Cardiac fibroblast (primary cell): ENCODE measurements at places on chromosomes 5 and 9.
A peak's percentile ranks its signal among the peaks of the same experiment; 100 is the strongest.

GRCh38 chr5:163612358-163613149 lies 107.1 kb downstream of the MAT2B start:
- DNase-seq = no peak

- DNase-seq = no peak
These were observed 1509.0 kb downstream of the MAT2B start for GRCh38 chr5:165014439-165014838.

- peak; percentile 93 for DNase-seq
These were observed 2.9 kb downstream of the DNAJB5 start for GRCh38 chr9:34992376-34992951.

GRCh38 chr9:111598733-111599091 lies 735 bp downstream of the PTGR1 start:
- peak; percentile 74 for DNase-seq

DNA sequence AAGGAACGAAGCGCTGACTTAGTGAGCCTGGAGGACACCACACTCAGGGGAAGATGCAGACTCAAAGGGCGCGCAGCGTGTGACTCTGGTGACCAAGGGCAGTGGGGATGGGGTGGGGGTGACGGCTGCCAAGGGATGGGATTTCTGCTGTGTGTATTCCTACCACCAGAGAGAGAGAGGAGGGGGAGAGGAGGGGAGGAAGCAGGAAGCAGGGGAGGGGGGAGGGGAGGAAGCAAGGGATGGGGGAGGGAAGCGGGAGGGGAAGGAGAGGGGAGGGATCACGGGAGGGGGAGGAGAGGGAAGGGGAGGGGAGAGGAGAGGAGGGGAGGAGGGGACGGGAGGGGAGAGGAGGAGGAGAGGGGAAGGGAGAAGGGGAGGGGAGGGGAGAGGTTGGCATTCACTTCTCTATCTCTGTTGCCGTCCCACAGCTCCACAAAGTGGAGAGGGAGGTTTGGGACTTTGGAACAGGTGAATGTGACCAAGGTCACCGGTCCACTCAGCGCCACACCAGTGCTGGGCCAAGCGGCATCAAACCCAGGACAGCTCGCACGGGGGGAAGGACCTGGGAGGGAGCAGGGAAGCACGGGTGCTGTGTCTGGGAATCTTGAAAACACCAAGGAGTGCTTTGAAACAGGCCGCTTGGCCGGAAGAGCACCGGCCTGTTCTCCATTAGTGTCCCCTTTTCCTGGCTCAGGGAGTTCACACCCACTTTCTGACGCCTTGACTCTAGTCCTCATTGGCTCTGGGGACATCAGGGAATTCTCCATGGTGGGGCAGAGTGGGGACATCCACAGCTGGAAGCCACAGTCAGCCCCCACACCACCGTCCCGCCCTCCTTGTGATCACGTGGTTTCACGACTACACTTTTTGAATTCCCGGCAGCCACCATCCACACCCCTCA lies 77.4 kb downstream of the VAV2 start:
- DNase-seq = no peak

GRCh38 chr5:71587766-71588532 lies 809 bp downstream of the MCCC2 start:
- DNase-seq = no peak

GRCh38 chr9:124254261-124254682 lies 3.5 kb upstream of the NEK6 start:
- no peak for DNase-seq

DNA sequence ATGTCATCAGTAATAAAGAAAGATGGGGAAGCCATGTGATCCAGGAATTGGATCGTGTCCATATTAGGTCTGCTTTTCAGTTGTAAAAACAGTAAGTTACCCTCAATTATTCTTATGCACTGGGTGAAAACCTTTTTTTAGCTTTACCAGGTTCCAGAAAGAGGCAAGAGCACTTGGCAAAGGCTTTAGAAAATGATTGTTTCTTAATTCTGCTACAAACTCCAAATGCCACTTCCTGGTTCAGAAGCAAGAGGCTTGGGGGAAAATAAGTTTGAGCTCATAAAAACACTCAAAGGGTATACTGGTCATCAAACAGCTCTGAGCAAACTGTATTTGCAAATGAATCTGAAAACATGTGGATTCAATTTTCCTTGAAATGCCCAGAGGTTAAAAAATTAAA lies 615.6 kb downstream of the EBF1 start:
- DNase-seq = no peak

- peak; percentile 67 for DNase-seq
These were observed 30.7 kb upstream of the MYOT start for GRCh38 chr5:137836997-137837396.

DNA sequence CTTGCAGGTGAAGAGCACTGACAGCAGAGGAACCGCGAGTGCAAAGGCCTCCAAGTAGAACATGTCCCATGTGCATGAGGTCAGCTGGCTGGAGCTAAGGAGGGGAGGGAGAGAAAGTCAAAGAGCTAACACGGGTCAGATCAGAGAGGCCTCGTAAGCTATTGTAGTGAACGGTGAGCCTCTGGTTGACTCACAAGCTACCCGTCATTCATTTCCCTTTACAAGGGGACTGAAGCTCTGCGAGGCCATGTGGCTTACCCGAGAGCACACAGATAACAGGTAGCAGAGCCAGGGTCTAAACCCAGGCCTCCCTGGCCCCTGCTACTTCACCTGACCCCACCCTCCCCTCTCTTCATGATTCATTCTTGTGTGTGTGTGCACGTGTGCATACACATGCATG lies 152.7 kb upstream of the ADRA1B start:
- DNase-seq = peak; percentile 48

GRCh38 chr9:123583646-123584045 lies 227.6 kb downstream of the CRB2 start:
- no peak for DNase-seq

DNA sequence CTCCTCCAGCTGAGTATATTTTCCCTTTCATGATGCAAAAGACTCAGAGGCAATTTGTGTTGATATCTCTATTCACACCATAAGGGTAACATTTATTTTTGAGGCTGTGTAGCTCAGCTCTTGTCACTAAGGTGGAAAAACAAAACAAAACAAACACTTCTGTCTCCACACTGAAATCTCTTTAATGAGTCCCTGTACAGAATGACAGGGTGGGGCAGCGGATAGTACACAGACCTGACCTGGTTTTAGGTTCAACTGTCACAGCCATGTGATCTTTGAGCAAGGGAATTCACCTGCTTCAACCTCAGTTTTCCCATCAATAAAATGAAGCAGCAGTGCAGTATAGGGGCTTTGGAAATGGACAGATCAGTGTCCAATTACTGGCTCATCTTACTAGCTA lies 29.3 kb downstream of the TLR4 start:
- DNase-seq = no peak

- DNase-seq = peak; percentile 24
These were observed 500 bp downstream of the URM1 start for GRCh38 chr9:128371630-128372117.

- DNase-seq = no peak
These were observed 173.5 kb downstream of the ZNF608 start for GRCh38 chr5:124572971-124573370.

- peak; percentile 11 for DNase-seq
These were observed 25.3 kb upstream of the PPP1R2B start for GRCh38 chr5:156824800-156825199.

DNA sequence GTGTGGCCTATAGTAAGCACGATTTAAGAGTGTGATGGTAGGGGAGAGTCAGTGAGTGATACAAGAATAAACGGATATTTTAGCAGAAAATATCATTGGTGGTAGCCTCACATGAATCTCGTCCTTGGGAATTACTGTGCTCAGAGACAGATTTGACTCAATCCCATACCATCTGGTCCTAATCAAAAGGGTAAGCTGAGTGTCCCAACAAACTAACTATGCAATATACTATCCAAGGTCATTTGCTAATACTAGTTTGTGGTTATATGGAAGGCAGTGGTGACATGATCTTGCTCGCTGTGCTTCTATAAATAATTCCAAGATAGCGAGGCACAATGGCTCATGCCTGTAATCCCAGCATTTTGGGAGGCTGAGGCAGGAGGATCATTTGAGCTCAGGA lies 103.2 kb downstream of the TRPM6 start:
- no peak for DNase-seq

GRCh38 chr9:127423476-127423933 lies 677 bp upstream of the ZNF79 start:
- no peak for DNase-seq

- peak; percentile 89 for DNase-seq
These were observed 6.3 kb downstream of the PDE6A start for GRCh38 chr5:149938279-149938678.

DNA sequence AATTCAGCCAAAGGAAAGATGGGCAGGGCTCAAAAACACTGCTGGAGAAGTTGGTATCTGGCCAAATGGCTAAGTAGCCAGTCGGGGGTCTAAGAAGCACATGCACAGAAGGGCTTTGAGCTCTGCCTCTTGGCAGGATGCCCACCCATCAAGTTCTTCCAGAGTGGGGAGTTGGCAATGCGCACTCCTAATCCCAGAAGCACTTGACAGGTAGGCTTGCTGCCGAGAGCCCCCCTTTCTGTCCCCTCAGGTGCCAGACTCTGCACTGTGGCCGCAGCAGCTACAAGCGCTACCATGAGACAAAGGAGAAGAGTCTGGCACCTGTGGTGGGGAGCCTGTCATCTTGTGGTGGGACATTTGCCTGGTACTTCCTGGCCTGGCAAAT lies 252.9 kb upstream of the SLC24A2 start:
- no peak for DNase-seq

DNA sequence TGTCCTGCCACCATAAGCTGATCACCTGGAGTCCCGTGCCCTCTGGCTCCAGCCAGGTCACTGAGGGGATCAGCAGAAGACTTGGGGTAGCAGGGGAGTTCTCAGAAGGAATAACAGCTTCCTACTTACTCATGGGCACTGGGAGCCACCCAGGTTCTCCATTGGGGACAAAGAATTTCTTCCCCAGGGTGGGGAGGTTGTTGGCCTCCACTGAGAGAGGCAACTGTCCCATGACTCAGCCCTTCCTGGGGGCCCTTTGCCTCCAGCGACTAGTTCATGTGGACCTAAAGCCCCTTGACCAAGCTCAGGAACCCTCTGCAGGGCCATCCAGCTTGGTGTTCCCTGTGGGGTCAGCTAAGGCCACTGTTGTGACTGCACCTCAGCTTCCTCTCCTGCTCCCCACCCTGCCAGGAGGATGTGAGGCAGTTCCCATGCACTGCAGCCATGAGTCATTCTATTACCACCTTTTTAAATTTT lies 175.0 kb downstream of the AUH start:
- DNase-seq = no peak

GRCh38 chr9:29640507-29640906 lies 2067.2 kb upstream of the C9orf72 start:
- DNase-seq = no peak

- DNase-seq = peak; percentile 51
These were observed 45.2 kb upstream of the ANKRD55 start for GRCh38 chr5:56278335-56278753.

DNA sequence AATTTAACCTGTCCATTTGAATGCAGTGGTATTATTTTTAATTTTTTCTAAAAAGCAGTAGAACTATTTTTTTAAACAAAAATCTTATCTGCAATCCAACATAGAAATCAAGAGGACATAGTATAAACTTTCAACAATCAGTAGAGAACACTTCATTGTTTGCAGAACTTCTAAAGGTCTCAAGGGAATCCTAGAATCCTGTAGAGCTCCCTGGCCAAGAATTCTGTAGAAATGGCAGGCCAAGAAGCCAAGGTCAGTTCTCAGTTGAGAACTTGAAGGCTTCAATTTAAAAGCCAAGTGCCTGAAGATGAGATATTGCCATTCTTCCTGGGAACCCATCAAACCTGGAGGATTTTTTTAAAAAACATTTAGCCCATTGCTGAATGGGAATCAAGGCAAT lies 199.2 kb upstream of the KLF4 start:
- peak; percentile 33 for DNase-seq

GRCh38 chr9:134634176-134634575 lies 7.4 kb upstream of the COL5A1 start:
- DNase-seq = no peak

- no peak for DNase-seq
These were observed 5.6 kb downstream of the DAB2IP start for GRCh38 chr9:121656941-121657470.

GRCh38 chr5:128857076-128857677 lies 108.1 kb upstream of the SLC27A6 start:
- no peak for DNase-seq

DNA sequence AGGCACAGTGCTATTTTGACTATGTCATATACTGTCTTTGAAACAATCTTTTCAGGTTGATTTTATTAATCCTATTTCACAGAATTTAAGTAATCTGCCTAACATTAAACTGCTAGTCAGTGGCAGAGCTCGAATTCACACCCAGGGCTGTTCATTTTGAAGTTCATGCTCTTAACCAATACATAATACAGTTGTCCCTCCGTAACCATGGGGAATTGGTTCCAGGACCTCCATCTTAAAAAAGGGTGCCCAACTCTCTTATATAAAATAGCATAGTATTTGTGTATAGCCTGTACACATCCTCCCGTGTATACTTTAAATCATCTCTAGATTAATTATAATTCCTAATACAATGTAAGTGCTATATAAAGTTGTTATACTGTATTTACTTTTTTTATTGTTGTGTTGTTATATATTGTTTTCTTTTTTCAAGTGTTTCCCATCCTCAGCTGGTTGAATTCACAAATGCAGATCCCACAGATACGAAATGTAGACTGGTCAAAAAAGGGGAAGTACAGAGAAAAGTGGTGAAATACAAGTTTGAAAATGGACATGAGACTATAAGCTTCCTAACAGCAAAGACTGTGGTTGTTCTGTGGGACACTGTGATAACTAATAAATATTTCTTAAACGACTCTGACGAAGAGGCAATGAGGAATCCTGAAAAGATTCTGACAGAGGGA lies 18.3 kb downstream of the RFX3 start:
- no peak for DNase-seq

GRCh38 chr5:169374761-169375160 lies 73.8 kb upstream of the SLIT3 start:
- DNase-seq = no peak

DNA sequence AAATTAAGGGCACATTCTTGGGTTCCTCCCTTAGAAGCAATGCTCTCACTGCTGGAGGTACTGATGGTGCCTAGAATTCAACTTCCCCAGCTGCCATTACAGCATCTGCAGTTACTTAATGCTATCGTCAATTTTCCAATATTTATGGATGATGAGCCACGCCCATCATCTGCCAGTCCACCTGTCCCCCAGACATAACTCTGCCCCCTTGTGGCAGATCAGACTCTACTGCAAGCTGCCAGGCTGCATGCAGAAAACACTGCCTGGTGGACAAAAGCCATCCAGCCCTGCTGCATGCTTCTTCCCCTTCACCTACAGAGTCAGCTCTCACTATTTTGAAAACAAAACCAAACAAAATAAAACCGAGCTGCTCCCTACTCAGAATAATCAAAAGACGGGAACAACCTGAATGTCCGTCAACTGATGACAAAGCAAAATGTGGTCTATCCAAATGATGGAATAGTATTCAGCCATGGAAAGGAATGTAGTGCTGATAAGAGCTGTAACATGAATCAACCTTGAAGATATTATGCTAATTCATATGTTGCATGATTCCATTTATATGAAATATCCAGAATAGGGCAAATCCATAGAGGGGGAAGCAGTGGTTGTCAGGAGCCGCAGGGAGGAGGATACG lies 66.4 kb downstream of the RETREG1 start:
- peak; percentile 73 for DNase-seq

GRCh38 chr9:69170231-69170630 lies 3.8 kb upstream of the TJP2 start:
- DNase-seq = no peak

GRCh38 chr5:60992871-60993270 lies 47.9 kb downstream of the NDUFAF2 start:
- no peak for DNase-seq

GRCh38 chr9:136757751-136758140 lies 297 bp downstream of the LCN8 start:
- DNase-seq = no peak
